ENCODE measurements at places on chromosomes 11 and 22.
A peak's percentile ranks its signal among the peaks of the same experiment; 100 is the strongest.

GRCh38 chr11:6554828-6555706 is 48.3 kb downstream of the RRP8 start:
- DNase-seq, result no peak

DNA sequence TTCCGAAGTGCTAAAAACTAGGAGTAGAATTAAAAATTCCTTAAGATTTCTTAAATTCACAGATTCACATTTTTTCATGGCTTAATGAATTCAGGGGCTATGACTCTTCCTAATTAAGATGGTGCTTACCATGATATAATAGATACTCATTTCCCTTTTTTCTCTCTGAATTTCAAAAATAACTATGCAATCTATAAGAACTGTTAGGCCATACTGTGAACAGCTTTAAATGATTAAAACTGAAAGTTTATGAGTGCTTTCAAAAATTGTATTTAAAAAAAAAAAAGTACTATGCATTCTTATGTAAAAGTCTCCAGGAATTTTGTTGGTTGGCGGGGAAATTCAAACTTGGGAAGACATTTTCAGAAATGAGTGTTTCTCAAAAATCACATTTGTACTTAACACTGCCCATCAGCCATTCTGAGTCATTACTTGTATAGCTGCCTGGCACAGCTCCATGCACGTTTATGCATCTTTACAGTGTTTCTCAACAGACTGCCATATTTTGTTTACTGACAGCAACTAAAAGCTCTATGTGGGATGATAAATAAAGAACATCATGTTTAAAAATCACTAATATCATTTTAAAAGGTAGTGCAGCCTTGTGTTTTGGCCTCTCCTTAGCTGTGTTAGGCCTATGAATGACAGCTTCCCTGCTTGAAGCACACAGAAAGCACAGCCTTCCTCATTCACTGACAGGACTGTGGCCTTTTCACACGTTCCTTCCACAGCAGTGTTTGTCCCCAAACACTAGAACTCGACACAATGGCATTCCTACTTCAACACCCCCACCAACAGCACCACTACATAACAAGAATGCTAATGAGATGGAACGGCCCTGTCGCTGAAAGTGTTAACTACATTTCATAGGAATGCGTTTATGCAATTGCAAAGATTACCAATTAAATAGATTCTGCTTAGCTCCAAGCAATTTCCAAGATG is 131.4 kb downstream of the DCDC1 start:
- peak; percentile 28 for DNase-seq

DNA sequence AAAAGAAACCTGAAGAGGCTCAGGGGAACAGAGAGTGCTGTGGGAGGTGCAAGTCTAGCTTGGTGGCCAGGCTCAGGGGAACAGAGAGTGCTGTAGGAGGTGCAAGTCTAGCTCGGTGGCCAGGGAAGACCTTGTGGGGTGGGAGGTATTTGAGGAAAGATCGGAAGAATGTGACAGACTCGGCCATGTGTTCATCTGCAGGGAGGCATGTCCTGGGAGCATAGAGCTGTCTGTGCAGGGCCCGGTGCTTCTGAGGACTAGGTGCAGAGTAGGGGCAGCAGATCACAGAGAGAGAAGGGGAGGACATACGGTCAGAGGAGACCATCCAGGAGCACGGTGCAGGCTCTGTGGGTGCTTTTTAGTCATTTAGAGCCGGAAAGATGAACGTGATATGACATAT is 10.8 kb downstream of the IFITM10 start:
- DNase-seq, result no peak

- no peak for DNase-seq
Observed at GRCh38 chr11:119683783-119684182, 45.2 kb downstream of the NECTIN1 start.

- peak; percentile 52 for DNase-seq
Observed at GRCh38 chr11:121194731-121195596, 93.9 kb downstream of the TECTA start.

GRCh38 chr11:66316849-66317251 is at the start of gene CD248:
Gene CD248, minus strand, starts transcription at chr11:66317044. Its CDS starts 17 bp downstream, at chr11:66317027.
- no peak for DNase-seq

- peak; percentile 24 for DNase-seq
Observed at GRCh38 chr11:124970925-124971324, 16.9 kb downstream of the CCDC15 start.

GRCh38 chr11:66857234-66857926 is 516 bp downstream of the LRFN4 start:
- no peak for DNase-seq

DNA sequence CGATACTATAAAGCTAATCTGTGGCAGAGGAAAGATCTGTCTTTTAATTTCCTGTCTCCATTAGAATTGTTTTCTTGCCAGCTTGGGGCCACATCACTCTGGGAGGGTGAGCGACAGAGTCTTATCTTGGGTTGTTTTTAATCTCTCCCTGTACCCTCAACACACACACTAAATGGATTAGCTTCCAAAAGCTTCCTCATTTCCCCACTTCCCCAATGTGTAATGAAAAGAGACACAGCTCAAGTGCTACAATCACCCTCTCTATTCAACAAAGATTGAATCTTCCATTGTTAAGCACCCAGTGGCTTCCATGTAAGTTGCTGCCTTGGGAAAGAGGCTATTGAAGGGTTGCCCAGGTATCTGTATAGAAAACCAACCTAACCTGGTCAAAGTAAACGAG is 6.1 kb upstream of the ASCL3 start:
- DNase-seq, result no peak

DNA sequence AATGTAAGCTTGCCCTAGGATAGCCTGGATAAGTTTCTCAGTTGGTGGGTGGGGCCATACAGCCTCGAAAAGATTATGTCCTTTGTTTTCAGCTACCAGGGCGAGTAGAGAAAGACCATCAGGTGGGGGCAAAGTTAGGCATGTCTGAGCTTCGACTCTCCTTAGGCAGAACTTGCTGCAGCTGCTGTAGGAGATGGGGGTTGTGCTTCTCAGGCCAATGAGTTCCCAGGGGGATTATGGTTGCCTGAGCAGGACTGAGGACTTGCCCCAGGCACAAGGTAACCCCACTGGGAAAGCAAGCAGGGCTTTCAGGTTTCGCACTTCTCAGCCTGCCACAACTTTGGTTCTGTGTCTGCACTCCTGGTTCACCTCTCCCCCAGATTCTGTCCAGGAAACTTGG is 173.4 kb upstream of the SESN3 start:
- no peak for DNase-seq

- DNase-seq, result no peak
Observed at GRCh38 chr11:99452075-99452474, 431.3 kb downstream of the CNTN5 start.

GRCh38 chr11:3879967-3880542 is 24.6 kb downstream of the STIM1 start:
- DNase-seq, result peak; percentile 66

- peak; percentile 57 for DNase-seq
Observed at GRCh38 chr22:39254789-39255298, 10.1 kb upstream of the PDGFB start.

DNA sequence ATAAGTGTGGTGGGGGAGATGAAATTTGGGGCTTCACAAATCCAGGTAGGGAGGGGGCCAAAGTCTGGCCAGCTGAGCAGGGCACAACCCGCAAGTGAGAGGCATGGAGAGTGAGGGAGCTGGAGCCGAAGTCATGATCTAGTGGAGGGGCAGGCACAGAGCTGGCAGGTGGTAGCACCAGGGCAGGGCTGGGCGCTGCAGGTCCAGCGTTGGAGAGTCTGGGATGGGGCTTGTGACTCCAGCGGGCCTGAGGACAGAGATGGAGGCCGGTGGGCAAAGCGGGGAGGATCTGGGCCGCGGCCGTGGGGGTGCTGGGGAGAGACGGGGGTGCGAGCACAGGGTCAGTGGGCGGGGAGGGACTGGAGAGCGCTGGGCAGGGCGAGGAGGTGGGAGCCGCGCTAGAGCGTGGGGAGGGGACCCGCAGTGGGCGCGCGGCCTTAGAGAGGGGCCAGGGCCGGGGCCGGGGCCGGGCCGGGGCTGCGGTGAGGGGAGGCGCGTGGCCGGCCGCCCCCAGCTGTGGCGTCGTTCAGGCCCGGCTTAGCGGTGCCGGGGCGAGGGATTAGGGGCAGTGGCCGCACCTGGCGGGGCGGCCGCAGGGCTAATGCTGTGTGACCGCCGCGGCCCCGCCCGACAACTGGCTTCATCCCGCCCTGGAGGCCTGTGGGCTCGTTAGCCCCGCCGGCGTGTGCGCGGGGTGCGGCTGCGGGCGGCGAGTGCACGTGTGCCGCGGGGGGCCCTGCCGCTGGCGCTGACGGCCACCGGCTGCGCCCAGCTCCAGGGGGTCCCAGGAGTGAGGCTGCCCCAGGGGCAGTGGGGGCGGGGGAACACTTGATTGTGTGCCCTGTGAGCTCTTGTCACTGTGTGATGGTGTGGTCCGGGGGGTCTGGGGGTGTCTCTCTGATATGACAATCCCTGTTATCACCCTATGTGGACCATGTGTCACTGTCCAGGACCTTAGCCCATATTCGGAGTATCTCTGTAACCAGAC is 23.6 kb upstream of the MYOD1 start:
- no peak for DNase-seq

DNA sequence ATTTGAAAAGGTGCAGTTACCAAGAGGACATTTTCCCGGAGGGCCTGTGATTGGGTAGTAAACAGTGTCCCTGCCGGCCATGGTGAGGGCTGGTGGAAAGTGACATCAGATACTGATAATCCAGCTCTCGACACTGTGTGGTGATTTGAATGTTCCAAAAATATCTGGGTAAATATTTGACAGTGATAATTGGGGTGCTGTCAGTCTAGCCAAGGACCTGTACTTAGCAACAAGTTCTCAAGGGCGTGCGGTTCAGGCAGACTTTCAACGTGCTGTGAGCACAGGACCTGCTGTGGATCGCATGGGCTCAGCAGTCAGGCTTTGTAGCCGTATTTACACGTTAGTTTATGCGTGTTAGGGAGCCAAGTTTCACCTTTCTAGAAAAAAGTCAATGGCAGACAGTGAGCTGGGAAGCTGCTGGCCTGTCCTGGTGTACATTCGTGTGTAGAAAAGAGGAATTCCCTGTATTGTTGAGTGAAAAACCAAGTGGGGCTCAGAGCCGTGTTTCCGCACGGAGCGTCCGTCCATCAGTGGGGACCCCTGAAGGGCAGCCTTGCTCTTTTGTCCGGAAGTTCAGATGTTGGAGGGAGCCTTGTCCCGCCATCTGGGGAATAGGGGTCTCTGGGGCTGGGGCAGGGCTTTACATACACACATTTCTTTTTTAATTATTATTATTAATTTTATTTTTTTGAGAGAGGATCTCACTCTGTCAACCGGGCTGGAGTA is 11.3 kb downstream of the TRMU start:
- no peak for DNase-seq
